ENCODE measurements at places on chromosomes 3 and 15. TPM values are rescaled to one million over a fixed set of nuclear protein-coding genes. Genes with fewer than 3 reads are reported as not detected.

DNA sequence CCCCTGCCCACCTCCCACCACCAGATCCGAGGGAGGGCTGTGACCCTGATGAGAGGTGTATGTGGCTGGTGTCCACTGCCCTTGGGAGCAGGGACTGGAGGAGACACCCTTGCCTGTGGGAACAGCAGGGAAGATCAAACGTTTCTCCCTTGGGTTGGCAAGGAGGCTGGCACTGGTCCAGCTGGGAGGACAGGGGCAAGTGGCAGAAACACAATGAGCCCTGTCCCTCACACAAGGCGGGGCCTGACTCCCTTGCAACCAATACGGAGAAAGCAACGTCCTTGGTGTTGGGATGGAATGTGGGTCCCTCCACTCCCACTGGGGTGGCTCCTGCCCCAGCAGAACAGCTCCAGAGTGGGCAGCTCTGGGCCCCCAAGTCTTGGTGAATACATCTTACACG lies 5.2 kb downstream of the HYAL2 start:
- H3K27me3 ChIP-seq, result no peaks in the 10 kb centered on the region
- H3K36me3 ChIP-seq, result peaks cover 37% of the 10 kb centered on the region
- H3K4me1 ChIP-seq, result peaks cover 24% of the 10 kb centered on the region

DNA sequence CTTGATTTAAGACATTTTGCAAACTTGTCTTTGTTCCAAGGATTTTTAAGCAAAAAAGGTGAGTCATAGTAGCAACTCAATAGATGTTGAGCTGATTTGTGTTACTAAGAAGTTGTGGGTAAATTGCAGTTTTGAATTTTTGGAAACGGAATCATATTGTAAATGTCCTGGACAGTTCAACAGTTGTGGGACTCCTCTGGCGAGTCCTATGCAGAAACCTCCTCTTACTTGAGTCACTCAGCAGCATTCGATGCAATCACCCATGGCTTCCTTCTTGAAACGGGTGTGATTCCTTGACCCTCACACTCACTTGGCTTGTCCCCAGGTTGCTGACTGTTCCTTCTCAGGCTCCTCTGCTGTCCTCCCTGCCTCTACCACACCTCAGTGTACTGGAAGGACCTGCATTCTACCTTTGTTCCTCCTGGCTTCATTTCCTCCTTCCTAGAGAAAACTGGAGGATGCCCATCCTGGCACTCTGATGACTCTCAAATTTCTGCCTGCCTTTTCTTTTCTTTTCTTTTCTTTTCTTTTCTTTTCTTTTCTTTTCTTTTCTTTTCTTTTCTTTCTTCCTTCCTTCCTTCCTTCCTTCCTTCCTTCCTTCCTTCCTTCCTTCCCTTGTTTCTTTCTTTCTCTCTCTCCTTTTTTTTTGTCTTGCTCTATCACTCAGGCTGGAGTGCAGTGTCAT lies 52.8 kb upstream of the DGKG start:
- peak; percentile 3 for DNase-seq
- no peaks in the 10 kb centered on the region for H3K36me3 ChIP-seq
- H3K27ac ChIP-seq, result no peak overlapping the region
- H3K4me3 ChIP-seq, result no peak overlapping the region
- peaks cover 8% of the 10 kb centered on the region for H3K4me1 ChIP-seq
- peaks cover 9% of the 10 kb centered on the region for H3K27me3 ChIP-seq

GRCh38 chr3:151002003-151002981 lies 29.8 kb upstream of the CLRN1 start:
- H3K27me3 ChIP-seq, result no peaks in the 10 kb centered on the region
- 0 out of 2 replicates have a peak, but pooled peaks cover 6% of the 10 kb centered on the region for H3K4me1 ChIP-seq
- no peak overlapping the region for H3K4me3 ChIP-seq
- no peaks in the 10 kb centered on the region for H3K36me3 ChIP-seq
- H3K27ac ChIP-seq, result no peak overlapping the region
- DNase-seq, result no peak

DNA sequence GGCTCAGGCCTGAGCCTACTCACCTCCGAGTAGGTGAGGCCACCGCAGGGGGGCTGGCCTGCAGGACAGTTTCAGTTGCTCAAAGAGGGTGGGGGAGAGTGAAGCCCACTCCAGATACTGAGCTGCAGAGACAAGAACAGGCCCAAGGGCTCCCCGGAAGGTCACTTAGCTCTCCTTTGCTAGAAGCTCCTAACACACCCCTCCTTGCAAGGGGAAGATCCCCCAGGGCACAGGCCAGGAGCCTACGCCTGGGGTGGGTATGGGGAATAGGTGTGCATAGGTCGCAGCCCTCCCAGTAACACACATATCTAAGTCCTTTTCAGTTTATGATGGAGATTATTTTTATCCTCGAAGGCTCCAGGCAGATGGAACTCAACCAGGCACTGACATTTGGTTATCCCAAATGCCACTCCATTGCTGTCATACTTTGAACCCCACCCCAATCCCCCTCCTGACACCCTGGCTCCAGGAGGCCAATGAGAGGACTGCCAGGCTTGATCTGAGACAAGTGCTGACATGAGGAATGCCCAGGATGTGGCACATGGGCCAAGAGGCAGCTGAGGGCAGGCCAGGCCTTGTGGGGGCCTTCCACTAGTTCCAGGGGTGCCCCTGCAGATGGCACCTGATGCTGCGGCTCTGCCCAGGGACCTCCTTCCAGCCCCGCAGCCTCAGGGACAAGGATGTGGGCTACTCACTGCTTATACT lies 1.1 kb upstream of the MUSTN1 start:
- H3K4me3 ChIP-seq, result no peak overlapping the region
- H3K4me1 ChIP-seq, result peaks cover 16% of the 10 kb centered on the region

The GPR160 gene
- not detected for total RNA-seq

The IL17RB gene
- total RNA-seq, result not detected

GRCh38 chr15:25676070-25676469 lies 187.1 kb downstream of the ATP10A start:
- DNase-seq, result no peak
- H3K27me3 ChIP-seq, result no peaks in the 10 kb centered on the region
- H3K4me1 ChIP-seq, result no peaks in the 10 kb centered on the region
- peaks cover 31% of the 10 kb centered on the region for H3K36me3 ChIP-seq
- no peak overlapping the region for H3K4me3 ChIP-seq

The ZDHHC23 gene
- total RNA-seq, result 0.45 TPM

DNA sequence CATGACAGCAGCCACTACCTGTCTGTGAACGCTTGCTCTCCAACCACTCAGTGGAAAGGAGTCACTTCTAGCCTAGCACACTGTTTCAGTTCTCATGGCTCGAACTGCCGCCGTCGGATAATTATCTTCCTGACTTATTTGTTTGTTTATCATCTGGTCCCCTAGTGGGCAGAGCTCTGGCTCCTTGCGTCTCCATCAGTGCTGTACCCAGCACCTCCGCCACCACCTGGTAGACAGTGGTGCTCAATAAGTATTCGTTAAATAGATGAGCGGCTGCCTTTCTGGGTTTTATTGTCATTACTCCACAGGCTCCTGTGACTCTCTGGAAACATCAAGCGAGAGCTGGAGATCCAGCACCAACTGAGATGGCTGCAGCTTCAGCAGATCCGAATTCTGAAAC lies 297.5 kb downstream of the NTRK3 start:
- no peak overlapping the region for H3K4me3 ChIP-seq
- no peaks in the 10 kb centered on the region for H3K36me3 ChIP-seq
- no peak overlapping the region for H3K27ac ChIP-seq
- DNase-seq, result no peak
- H3K4me1 ChIP-seq, result no peaks in the 10 kb centered on the region

The NR2E3 gene
- not detected for total RNA-seq

DNA sequence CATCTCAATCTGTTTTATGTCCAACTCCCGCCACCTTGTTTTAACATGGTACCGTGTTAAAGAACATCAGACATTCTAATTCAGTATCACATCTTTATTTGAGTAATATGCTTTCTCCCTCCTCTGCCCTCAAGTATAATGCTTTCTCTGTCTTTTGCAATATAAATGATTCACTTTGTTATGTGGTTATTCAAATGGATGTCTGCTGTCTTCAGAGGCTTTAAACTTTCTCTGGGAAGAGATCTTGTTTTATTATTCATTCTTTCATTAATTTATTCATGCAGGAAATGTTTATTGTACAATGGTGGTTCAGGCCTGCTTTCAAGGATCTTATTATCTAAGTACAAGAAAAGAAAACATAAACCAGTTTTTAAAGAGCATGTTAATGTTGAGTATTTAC lies 57.1 kb downstream of the RAP2B start:
- H3K27ac ChIP-seq, result no peak overlapping the region
- no peak overlapping the region for H3K4me3 ChIP-seq
- H3K27me3 ChIP-seq, result no peaks in the 10 kb centered on the region
- H3K36me3 ChIP-seq, result no peaks in the 10 kb centered on the region
- no peak for DNase-seq

DNA sequence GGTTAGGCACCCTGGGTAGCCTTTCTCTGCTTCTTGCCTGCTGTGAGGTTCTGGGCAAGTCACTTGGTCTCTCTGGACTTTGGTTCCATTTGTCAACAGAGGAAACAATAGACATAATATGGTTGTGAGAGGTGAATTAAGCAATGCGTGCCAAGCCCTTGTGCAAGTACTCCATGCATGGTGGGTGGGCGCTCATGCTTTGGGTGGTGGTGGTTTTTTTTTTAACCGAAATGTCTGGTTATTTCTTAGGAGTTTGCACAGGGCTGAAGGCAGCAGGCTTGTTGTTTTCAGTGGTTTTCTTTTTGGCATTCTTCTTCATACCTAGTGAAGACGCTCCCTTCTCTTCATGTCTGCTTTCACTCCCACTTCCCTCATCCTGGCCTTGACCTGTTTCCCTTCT lies 84.2 kb upstream of the LRTM1 start:
- H3K27me3 ChIP-seq, result no peaks in the 10 kb centered on the region
- no peak overlapping the region for H3K4me3 ChIP-seq
- H3K4me1 ChIP-seq, result peaks cover 61% of the 10 kb centered on the region
- H3K27ac ChIP-seq, result peak overlapping the region; percentile 79

The SLC12A6 gene
- total RNA-seq, result 2.4 TPM

DNA sequence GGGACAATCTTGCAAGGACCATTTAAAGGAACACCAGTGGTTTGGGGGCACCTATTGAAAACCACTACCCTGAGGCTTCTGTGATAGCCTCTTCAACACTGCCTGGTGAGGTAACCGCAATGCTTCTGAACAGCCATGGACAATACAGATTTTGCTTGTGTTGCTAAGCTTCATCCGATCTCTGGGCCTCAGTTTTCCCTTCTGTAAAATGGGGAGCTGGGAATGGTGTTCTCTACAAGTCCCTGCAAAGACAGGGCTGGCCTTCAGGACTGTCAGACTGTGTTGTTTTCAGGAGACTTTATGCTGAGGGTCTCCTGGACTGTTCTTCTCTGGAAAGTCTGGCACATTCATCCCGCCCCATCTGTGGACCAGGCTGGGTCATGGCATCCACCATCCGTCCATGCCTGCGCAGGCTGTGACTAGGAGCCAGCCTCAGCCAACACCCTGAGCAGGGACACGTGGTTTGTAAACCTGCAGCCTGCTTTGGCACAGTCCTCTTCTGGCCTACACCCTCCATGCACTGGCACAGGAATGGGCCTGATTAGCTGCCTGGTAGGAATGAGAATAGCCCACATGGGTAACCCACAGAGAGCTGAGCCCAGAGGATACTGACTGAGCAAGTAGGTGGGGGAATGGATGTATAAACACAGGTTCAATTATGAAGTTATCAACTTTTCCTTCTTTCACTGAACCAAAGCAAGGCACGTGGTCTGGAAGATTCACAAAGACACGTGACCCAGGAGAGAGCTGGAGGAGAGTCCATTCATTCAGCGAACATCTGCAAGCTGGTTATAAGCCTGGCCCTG lies 55.3 kb downstream of the ROPN1B start:
- no peak overlapping the region for H3K27ac ChIP-seq
- H3K4me1 ChIP-seq, result no peaks in the 10 kb centered on the region
- no peaks in the 10 kb centered on the region for H3K27me3 ChIP-seq

The LSM3 gene
- 22.4 TPM for total RNA-seq

DNA sequence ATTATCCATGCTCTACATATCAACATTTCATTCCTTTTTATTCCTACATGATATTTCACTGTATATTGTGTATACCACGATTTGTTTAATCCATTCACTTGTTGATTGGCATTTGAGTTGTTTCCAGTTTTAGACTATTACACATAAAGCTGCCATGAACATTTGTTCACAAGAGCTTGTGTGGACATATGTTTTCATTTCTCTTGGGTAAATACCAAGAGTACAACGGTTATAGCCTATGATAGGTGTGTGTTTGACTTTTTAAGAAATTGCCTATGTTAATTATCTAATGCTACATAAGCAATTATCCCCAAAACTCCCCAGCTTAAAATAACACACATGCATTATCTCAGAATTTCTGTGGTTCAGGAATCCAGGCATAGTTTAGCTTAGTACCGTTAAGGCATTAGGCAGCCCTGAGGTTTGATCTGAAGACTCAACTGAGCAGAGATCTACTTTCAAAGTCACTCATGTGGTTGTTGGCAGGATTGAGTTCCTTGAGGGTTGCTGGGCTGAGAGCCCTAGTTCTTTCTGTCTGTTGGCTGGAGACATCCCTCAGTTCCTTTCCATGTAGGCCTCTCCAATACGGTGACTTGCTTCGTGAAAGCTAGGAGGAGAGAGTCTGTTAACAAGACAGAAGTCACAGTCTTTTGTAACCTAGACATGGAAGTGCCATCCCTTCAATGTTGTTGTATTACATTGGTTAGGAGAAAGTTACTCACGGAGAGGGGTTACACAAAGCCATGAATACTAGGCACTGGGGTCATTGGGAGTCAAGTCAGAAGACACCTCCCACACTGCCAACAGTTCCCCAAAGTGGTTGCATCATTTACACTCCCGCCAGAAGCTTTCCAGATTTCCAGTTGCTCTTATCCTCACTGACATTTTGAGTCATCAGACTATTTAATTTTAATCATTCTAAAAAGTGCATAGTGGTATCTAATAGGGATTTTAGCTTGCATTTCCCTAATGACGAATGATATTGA lies 21.0 kb upstream of the PCSK6 start:
- no peaks in the 10 kb centered on the region for H3K36me3 ChIP-seq
- H3K4me3 ChIP-seq, result no peak overlapping the region
- H3K27ac ChIP-seq, result no peak overlapping the region
- H3K4me1 ChIP-seq, result peaks cover 3% of the 10 kb centered on the region
- no peaks in the 10 kb centered on the region for H3K27me3 ChIP-seq

The PSMD6 gene
- total RNA-seq, result 135 TPM

The HIGD1A gene
- 227 TPM for total RNA-seq

DNA sequence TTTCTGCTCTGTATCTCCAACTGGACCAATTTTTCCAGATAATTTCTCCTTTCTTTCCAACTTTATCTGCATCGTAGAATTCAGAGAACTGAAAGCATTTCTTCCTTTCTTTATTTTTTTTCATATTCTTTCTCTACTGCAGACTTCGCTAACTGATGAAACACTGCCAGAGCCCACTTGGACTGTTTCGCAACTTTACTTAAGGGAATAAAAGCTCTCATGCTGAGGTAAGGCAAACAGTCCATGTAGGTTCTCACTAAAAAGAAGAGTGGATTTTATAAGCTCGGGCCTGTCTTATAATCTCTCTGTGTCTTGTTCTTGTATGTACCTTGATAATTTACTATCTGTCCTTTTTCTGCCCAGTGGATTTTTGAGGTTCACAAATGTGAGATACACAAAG lies 163.5 kb downstream of the CNTN4 start:
- no peak for DNase-seq
- no peaks in the 10 kb centered on the region for H3K4me1 ChIP-seq
- no peaks in the 10 kb centered on the region for H3K27me3 ChIP-seq
- no peak overlapping the region for H3K27ac ChIP-seq

- DNase-seq, result no peak
- no peak overlapping the region for H3K4me3 ChIP-seq
- H3K27ac ChIP-seq, result no peak overlapping the region
These were observed 209.7 kb upstream of the RARB start for GRCh38 chr3:25218362-25218761.

Measured in SJSA1 (cell line).